ENCODE measurements at places on chromosomes 7 and 10. TPM values are rescaled to one million over a fixed set of nuclear protein-coding genes. Genes with fewer than 3 reads are reported as not detected.

GRCh38 chr7:130070861-130071622, 708 bp downstream of the KLHDC10 start:
- DNase-seq, result no peak

GRCh38 chr7:106071999-106072714, 40.0 kb downstream of the SYPL1 start:
- no peak for DNase-seq

DNA sequence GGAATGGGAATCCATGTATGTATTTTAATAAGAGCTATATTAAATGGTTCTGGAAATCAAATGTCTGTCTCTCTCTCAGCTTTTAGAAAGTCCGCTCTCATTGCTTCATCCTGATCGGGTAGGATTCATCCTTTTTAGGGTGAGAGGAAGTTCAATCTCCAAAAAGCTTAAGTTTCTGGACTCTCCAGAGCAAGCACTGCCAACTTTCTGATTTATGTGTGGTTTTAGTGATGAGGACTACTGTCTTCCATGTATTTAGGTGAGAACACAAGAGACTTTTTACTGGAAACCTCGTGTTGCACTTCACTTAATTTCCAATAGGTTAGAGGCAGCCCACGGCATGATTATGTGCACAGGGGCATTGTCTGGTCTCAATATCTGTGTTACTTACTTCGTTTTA, 267.9 kb downstream of the SUGCT start:
- DNase-seq, result no peak

The VSTM4 gene
- 0.31 TPM for total RNA-seq

GRCh38 chr10:18364987-18365775, 225.0 kb downstream of the CACNB2 start:
- no peak for DNase-seq

DNA sequence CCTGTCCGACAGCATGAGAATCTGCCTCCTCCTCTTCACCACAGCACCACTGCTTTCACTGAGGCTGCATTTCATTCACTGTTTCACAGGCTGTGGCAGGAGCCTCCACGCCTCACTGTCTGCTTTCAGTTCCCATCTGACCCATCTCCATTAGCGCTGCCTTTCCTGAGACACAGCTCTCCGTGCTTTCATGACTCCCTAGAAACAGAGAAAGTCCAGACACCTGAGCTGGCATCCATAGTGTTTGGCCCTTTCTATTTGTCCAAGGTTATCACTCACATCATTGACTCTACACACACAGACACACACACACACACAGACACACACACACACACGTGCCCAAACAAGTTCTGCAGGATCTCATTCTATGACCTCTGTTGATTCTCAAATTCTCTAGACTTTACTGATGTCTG, 5.2 kb downstream of the LGI1 start:
- no peak for DNase-seq

- no peak for DNase-seq
Measured at GRCh38 chr10:22317076-22317370, 835 bp downstream of the COMMD3 start.

DNA sequence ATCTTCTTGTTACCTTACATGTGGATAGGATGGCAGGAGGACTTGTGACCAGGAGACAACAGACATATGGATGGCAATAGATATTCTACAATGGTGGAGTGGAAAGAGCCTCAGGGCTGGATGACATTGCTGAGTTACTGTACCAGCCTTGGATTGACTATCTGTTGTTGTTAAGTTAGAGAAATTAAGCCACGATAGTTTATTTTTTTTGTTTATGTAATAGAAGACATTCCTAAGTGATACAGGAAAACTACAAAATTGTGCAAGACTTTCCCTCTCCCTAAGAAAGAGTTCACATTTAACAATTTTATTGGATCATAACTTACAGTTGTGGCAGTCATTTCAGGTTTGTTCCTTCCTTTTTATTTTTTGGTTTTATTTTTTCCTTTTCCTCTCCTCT, 230.7 kb upstream of the CACNA2D1 start:
- DNase-seq, result no peak

The EVX1 gene
- total RNA-seq, result not detected

DNA sequence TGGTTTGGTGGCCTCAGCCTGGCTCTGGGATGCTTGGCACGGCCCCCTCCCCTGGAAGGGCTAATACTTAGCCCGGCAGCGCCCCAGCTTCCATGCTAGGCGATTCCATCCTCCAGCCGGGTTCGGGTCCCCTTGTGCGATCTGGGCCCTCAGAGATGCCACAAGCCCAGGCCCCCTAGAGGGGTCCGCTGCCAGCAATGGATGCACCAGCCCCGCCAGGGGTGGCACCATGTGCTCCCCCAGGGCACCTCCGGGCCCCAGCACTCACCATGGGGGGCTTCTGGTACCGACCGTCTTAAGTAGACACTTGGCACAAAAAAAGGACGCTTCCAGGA, 125.7 kb upstream of the KCTD7 start:
- DNase-seq, result peak; percentile 50

GRCh38 chr7:129908181-129908580, 44.6 kb downstream of the UBE2H start:
- no peak for DNase-seq

GRCh38 chr10:33026422-33026821, 68.4 kb upstream of the ITGB1 start:
- no peak for DNase-seq

DNA sequence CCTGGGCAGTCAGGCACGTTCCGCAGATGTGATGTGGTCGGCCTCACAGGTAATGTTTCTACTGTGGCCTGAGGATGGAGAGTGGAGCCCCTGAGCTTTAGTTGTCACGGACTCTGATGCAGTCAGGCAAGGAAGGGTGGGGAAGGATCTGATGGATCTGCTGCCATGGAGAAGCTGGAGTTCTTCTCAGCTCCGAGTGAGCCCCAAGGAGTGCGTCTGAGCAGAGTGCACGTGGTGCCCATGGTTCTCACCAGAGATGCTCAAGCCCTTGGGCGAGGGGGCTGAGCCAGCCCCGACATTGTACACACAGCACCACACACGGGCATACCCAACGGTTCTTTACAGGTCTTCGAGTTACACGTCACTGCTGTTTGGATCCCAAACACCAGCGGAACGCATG, 192.5 kb downstream of the EBF3 start:
- no peak for DNase-seq

DNA sequence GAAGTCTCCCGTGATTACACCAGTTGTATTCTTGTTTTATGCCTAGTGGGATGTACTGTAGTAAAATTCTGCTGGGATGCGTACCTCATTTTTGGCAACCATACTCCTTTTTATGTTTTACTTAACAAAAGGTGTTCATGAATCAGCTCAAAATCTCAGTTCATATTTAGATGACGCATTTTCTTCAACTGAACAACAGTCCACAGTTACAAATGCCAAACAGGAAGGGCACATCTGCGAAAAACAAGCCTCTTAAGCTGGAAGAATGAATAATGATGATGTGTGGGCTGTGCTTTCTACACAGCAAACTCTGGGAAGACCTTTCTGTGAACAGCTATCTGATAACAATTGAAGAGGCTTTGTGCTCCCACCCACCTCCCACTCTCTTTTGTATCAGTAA, 68.4 kb upstream of the NRBF2 start:
- no peak for DNase-seq

- no peak for DNase-seq
Measured at GRCh38 chr7:113727486-113727885, 191.3 kb downstream of the PPP1R3A start.

GRCh38 chr7:30906014-30906413, 5.6 kb upstream of the AQP1 start:
- DNase-seq, result no peak

DNA sequence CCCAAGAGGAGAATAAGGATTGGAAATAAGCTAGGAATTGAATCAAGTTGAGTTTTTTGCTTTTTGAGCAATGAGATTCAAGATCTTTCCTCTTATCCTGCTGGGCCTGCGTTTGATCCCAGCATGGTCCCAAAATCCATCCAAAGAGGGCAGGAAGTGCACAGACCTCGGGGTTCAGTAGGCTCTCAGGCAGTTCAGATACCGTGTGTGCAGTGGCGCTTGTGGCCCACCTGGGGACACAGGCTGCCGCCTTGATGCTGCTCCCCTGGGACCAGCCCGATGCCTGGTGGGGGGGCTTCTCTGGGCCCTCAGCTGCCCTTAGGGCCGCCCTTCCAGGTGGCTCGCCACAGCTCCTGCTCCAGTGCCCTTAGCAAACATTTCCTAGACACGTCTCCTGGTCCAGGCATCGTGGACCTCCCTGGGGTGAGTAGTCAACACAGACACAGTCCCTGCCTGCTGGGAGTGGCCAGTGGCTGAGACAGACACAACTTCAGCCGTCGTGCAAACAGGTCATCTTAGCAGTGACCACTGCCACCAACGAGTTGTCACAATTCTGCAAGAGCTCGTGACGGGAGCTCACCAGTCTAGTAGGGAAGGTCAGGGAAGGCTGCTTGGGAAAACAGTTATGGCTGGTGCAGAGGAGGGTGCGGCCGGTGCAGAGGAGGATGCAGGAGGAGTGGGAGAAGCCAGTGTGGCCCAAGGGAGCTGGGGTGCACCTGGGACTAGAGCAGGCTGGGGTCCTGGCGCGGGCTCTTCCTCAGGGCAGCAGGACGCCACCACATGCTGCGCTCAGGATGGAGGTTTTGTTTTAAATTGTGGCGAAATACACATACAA, 21.7 kb upstream of the JAKMIP3 start:
- DNase-seq, result peak; percentile 71

GRCh38 chr10:114306116-114306973, 67.3 kb downstream of the VWA2 start:
- DNase-seq, result no peak

The FAM241B gene
- total RNA-seq, result 8.4 TPM

DNA sequence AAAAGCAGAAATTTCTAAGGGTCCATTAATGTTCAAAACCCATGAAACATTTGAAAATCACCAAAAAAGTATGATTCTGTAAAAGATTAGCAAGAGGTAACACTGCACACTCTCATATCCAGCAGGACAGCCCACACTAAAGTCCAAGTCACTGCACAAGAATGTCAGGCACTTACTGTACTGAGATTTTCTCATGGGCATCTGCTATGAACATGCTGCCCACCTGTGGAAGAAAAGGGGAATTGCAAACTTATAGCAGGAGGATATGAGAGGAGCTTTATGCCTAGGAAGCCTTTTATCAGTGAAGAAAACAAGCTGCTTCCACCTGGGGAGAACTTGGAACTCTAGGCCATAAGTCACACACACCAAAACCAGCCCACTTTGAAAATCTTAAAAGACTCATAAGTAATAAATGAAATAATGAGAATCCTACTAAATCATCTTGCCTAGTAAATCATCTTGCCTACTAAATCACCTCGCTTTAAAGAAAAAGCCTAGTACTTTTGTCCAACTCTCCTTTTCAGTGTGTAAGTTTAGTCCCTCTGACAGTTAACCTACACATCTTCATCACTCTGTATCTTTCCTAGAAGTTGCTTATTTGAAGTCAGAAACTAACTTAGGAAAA, 46.1 kb downstream of the ARMH3 start:
- peak; percentile 77 for DNase-seq

DNA sequence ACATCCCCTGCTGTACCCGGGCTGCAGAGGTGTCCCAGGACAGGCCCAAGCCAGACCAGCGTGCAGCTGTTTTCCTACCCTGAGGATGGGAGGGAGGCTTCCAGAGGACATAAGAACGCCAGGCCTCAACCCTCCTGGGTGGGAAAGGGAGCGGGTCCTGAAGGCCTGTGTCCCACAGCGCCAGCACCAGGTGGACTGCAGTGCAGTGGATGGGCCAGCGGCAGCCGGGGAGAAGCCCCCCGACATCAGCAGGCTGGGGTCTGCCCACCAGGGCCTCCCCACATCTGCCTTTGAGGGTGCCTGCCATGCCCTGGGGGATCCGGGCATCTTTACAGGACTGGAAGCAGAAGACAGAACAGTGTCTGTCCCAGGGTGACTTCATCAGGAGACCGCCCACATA, 22.8 kb upstream of the ZNF716 start:
- no peak for DNase-seq

The FAM180A gene
- total RNA-seq, result not detected

The MRPL43 gene
- 106 TPM for total RNA-seq

- no peak for DNase-seq
Measured at GRCh38 chr7:132666071-132666773, 90.0 kb upstream of the PLXNA4 start.

- DNase-seq, result no peak
Measured at GRCh38 chr10:739403-739802, 49.9 kb upstream of the DIP2C start.

The WDR86 gene
- 40.6 TPM for total RNA-seq

- DNase-seq, result peak; percentile 69
Measured at GRCh38 chr7:155450970-155451801, 6.7 kb upstream of the EN2 start.

Measured in H7 (cell line).